CD4-positive, alpha-beta T cell treated with Interleukin-15 for 1 hour (primary cell): ENCODE measurements at places on chromosomes 1 and 21.

- DNase-seq: no peak
Measured at GRCh38 chr1:7233237-7233540, 447.9 kb downstream of the CAMTA1 start.

GRCh38 chr1:230293390-230293700 lies 132.8 kb downstream of the PGBD5 start:
- DNase-seq: no peak

- DNase-seq: no peak
Measured at GRCh38 chr1:198913667-198914066, 274.8 kb downstream of the PTPRC start.

DNA sequence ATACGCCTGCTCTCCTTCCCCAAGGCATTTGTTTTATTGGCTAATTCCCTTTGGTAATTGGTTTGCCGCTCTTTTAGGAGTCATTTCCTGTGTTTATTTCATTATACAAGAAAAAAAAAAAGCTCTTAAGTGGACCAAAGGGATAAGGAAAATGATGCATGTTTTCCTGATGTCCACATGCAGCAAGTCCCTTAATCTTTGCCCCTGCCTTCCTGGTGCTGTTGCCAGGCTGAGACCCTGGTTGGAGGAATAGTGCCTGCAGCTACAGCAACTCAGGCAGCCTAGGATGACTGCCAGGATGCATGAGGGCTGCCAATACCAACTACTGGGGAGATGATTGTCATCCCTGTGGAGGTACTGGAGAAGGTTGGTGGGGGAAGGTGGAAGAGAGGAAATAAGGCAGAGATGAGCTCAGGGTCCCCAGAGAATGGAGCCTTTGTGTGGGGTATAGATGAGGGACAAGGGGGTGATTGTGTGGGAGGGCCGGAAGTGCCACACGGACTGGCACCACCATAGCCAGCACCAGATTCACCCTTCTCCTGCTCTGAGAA lies 6.1 kb upstream of the GATAD2B start:
- DNase-seq: no peak

- no peak for DNase-seq
Measured at GRCh38 chr1:179984101-179984500, 29.5 kb downstream of the CEP350 start.

DNA sequence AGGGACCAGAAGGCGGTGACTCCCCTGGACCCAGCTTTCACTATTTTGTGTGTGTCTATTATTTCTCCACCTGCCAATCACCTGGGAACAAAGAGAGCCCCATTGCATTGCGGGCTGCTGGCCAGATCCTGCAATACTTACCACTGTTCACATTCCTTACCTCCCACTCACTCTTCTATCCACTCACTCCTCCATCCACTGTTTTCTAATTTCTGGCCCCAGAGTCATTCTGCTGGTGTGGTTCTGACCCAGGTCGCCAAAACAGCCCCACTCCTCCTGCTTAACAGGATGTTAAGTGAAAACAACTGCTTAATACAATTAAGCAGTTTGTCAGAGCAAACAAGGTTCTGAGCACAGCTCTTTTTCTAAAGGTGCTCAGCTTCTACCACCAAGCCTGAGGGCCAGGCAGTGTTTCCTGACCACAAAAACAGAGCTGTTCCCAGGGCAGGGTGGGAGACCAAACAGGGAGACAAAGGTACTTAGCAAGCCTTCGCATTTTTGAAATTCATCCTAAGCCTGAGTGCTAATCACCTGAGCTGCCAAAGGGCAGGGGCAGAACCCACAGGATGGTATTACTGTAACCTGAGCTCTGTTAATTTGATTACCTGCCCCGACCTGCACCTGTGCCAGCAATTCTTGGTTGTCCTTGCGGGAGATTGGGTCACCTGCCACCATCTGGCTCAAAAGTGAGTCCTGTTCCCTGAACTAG lies 38.5 kb upstream of the EFCAB14 start:
- no peak for DNase-seq

- no peak for DNase-seq
Measured at GRCh38 chr1:214107322-214108096, 119.7 kb downstream of the PROX1 start.

GRCh38 chr1:41286486-41286885 lies 44.4 kb upstream of the SCMH1 start:
- DNase-seq: no peak

DNA sequence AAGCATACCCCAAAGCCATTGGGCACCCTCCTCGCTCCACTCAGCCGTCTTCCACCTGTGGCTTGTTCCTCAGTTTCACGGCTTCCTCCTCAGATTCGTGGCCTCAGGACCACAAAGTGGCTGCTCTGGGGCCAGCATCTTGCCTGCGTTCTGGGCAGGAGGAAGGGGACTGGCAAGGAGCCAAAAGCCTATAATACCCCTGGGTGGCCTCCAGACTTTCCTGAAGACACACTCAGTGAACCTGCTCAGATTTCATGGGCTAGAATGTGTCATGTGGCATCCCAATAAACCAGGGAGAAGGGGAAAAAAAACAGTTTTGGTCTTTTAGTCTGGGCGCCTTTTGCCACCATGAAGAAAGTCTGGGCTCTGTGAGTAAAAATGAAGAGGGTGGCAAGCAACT lies 62.0 kb downstream of the SDC3 start:
- no peak for DNase-seq

- DNase-seq: no peak
Measured at GRCh38 chr1:11237356-11237755, 25.0 kb downstream of the MTOR start.

DNA sequence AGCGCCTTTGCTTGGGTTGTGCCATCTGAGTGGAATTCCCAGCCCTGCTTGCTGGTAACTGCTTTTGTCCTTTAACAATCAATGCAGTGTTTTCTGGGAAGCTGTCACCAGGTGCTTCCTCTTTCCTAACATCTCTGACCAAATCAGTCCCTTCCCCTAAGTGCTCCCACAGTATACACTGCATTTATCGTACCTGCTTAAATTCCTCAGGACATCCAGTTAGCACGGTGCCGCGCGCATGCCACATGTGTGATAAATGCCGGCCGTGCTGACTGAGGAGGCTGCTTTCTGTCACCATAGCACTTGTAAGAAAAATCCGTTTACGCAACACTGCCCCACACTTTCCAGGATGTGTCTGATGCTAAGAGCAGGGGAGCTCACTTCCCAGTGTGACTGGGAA lies 115.4 kb downstream of the BCAR3 start:
- DNase-seq: no peak

- no peak for DNase-seq
Measured at GRCh38 chr1:36389999-36390398, 4.3 kb upstream of the STK40 start.

DNA sequence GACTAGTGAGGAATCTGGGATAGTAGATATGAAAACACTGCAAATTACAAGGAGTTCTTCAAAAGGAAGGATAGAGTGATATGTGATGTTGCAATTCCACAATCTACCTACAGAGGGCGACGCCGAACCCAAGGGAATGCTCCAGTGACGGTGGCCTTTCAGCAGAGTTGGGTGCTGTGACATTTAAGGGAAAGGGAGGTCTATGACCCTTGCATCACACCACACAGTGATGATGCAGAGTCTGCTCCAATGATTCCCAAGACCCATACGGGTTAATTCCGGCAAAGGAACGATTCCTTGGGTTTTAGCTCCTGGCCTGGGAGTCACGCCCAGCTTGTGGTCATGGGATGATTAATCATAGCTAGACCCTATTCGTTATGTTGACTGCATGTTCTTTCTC lies 123.0 kb upstream of the IGSF21 start:
- DNase-seq: no peak

GRCh38 chr21:40547906-40548513 lies 298.9 kb downstream of the DSCAM start:
- DNase-seq: no peak

GRCh38 chr1:201137579-201138310 lies 10.8 kb upstream of the ASCL5 start:
- no peak for DNase-seq

GRCh38 chr21:20822666-20823065 lies 175.5 kb upstream of the NCAM2 start:
- DNase-seq: no peak

- DNase-seq: no peak
Measured at GRCh38 chr1:175808999-175809398, 65.6 kb upstream of the TNR start.

DNA sequence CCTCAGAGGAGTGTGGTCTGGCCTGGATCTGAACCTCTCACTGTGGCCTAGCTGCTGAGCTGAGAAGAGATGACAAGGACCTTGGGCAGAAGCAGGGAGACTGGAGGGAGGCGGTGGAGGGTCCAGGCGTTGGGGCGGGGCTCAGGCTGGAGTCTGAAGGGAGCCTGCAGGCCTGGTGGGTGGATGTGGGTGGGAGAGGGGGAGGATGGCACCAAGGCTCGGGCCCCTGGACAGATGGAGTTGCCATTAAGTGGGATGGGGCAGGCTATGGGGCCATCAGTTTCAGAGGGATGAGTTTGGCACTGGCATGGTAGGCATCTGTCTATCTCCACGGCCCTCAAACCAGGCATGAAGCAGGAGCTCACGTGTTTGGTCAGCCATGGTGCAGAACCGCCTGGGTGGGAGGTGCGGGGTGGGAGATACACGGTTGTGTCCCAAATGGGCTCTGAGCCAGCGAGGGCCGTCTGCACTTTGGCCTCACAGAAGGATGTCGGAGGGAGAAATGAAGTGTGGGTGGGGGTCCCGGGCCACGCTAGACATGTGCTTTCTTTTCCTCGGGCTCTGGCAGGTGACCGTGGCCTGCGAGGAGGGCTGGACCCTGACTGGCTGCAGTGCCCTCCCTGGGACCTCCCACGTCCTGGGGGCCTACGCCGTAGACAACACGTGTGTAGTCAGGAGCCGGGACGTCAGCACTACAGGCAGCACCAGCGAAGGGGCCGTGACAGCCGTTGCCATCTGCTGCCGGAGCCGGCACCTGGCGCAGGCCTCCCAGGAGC lies 23.6 kb downstream of the PCSK9 start:
- DNase-seq: no peak

GRCh38 chr1:177411381-177411780 lies 240.6 kb downstream of the BRINP2 start:
- no peak for DNase-seq

DNA sequence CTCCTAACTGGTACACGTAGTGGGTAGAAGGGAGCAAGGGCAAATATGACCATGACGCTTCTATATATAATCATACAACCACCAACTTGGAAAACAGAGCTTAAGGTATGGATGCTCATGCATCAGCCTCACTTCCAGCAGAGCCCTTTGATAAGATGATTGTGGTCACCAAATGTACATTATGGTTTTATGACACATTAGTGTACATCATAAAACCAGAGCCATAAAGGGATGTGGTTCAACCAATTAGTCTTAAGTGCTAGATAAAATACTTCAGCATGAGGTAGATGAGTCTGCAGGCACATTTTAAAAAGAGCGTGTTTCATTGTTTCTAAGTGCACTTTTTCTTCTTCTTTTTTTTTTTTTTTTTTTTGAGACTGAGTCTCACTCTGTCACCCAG lies 43.7 kb downstream of the NIBAN1 start:
- DNase-seq: no peak

- DNase-seq: peak; percentile 59
Measured at GRCh38 chr1:159012495-159012894, 2.8 kb downstream of the IFI16 start.

DNA sequence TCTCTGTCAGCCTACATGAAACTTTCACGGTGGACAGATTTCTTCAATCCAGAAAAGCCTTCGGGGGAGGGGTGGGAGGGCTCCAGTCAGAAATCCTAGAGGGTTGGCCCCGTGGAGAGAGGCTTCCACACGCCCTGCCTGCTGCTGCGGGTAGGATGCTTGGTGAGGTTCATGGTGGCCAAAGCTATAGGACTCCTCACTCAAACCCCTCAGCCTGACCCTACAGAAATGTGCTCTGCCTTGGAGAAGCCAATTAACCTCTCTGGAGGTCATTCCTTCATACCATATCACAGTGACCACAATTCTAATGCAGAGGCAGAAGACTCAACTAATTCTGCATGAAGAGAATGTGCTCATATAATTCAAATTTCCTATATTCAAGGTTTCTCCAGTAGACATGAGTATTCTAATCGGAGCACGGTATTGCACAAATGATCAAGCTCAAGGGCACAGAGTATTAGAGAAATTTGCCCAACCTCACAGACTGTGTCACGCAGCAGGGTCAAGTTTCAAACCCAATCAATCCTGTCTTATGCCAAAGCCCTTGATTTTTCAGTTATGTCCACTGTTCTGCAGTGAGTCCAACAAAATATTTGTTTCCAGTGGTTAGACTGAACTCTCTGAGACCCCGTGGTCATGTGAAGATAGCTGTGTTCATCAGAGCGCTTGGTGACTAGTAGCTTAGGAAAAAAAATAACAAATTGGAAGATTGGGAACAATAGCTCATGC lies 104.8 kb downstream of the TOMM20 start:
- DNase-seq: no peak
